Activated naive CD8-positive, alpha-beta T cell treated with anti-CD3 and anti-CD28 coated beads for 36 hours (primary cell): ENCODE measurements at places on chromosomes 7 and 10. TPM values are rescaled to one million over a fixed set of nuclear protein-coding genes. Genes with fewer than 3 reads are reported as not detected.

DNA sequence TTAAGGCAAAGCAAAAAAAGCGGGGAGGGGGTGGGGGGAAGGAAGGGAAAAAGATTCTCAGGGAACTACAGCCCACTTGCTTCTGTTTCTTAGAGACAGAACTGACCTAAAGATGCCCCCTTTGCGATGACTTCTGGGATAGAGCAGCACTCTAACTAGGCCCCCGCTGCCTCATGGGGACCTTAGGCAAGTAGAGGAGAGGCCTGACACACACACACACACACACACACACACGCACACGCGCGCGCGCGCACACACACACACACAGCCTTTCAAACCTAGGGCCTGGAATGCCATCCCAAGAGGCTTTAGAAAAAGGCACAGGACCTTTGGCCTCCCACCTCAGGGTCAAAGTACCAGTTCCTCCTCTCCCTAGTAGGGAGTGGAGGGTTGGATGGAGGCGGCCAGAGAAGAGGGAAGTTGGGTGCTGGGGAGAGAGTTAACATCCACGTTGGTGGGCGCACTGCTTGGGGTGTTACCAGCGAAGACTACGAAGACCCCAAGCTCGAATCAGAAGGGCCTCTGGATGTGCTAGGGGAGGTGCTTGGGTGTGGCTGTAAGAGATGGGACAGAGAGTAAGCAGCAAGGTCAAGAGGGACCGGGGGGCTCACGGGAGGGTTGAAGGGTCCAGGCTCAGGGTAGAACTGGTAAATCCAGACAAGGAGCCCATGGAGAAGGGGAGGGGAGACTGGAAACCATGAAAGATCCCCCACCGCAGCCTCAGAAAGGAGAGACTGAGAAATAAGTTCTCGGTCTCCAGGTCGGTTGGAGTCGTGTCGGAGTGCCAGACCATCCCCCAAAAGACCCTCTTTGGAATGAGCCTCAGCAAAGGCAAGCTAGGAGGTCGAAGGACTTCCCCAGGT, 1.2 kb upstream of the COL1A2 start:
- peaks cover 17% of the 10 kb centered on the region for H3K4me1 ChIP-seq
- H3K36me3 ChIP-seq, result no peaks in the 10 kb centered on the region
- H3K27ac ChIP-seq, result no peak overlapping the region

GRCh38 chr10:689121-689451, 382 bp downstream of the DIP2C start:
- H3K4me1 ChIP-seq, result peaks cover 2% of the 10 kb centered on the region
- no peak overlapping the region for H3K4me3 ChIP-seq
- H3K27ac ChIP-seq, result no peak overlapping the region
- H3K27me3 ChIP-seq, result peaks cover 62% of the 10 kb centered on the region

GRCh38 chr10:19328582-19328981, 280.0 kb downstream of the MALRD1 start:
- H3K4me1 ChIP-seq, result no peaks in the 10 kb centered on the region
- no peak for DNase-seq
- no peaks in the 10 kb centered on the region for H3K36me3 ChIP-seq
- H3K27ac ChIP-seq, result no peak overlapping the region
- H3K27me3 ChIP-seq, result no peaks in the 10 kb centered on the region
- H3K4me3 ChIP-seq, result no peak overlapping the region

- H3K27ac ChIP-seq, result no peak overlapping the region
- no peaks in the 10 kb centered on the region for H3K36me3 ChIP-seq
- H3K4me1 ChIP-seq, result peaks cover 16% of the 10 kb centered on the region
- DNase-seq, result no peak
- H3K4me3 ChIP-seq, result no peak overlapping the region
Observed at GRCh38 chr7:7103343-7104313, 78.7 kb upstream of the C1GALT1 start.

Gene COX15
- 42.0 TPM for total RNA-seq

DNA sequence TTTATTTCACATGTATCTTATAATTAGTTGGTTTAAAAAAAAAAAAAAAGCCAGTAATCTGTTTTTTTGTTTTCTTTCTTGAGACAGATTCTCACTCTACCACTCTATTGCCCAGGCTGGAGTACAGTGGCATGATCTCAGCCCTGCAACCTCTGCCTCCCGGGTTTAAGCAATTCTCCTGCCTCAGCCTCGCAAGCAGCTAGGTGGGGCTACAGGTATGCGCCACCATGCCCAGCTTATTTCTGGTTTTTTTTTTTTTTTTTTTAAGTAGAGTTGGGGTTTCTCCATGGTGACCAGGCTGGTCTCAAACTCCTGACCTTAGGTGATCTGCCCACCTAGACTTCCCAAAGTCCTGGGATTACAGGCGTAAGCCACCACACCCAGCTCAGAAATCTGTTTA, 34.1 kb upstream of the CAPZA2 start:
- no peak overlapping the region for H3K4me3 ChIP-seq
- H3K4me1 ChIP-seq, result peaks cover 2% of the 10 kb centered on the region
- DNase-seq, result no peak
- no peaks in the 10 kb centered on the region for H3K36me3 ChIP-seq

DNA sequence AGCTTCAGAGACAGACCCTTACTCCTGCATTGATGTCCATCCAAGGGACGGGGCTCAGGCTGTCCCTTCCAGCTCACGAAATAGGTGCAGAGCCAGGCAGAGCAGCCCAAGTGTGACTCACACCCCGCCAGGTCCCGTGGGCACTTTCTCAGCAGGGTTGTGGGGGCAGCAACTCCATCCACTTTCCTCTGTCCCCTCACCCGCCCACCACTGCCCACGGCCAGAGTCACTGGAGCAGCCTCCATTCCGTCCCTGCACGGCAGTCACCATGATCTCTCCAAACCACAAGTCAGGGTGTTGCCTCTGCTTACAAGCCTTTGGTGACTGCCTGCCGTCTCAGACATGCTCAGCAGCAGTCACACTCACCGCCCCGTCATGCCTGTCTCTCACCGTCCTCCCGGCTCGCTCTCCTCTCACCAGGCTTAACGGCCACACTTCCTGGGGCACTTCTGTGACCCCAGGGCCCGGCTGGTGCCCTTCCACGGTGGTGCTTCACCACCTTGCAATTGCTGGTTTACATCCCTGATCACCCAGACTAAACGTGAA, 39.3 kb downstream of the CALML3 start:
- H3K4me3 ChIP-seq, result peak overlapping the region; percentile 71
- peak; percentile 26 for DNase-seq
- H3K4me1 ChIP-seq, result peaks cover 26% of the 10 kb centered on the region

DNA sequence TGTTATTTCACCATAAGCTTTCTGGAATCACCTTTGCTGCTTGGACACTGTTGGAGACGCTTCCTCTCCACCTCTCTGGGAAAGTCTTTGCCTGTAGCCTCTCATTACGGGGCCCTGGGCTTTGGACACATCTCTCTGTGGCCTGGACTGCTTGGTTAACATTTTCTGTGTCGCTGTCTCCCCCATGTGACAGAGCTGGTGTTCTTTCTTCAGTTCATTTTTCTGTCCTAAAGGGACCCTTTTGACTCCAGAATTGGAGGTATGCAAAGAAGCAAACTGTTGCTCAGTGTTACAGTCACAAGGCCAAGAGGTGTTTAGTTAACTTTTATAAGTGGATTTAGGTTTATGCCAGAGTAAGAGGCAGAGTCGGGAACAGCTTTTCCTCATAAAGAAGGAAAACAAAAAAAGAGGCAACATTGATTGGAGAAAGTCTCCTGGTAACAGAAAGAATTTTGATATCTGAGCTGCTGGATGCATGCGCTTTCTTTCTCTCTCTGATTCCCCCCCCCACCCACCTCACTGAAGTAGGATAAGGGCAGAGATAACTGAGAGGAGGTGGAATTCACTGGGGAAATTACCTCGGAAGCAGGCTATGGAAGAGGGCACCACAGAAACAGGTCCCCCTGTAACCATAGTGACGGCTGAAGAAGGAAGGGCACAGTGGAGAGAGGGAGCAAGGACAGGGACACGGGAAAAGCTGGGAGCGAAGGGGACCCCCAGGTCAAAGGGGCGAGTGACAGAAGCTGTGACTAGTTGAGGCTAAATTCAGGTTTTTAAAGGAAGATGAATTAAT, 57.8 kb downstream of the LGI1 start:
- no peak overlapping the region for H3K4me3 ChIP-seq
- peaks cover 42% of the 10 kb centered on the region for H3K27me3 ChIP-seq
- H3K36me3 ChIP-seq, result no peaks in the 10 kb centered on the region
- DNase-seq, result no peak
- no peak overlapping the region for H3K27ac ChIP-seq
- no peaks in the 10 kb centered on the region for H3K4me1 ChIP-seq

DNA sequence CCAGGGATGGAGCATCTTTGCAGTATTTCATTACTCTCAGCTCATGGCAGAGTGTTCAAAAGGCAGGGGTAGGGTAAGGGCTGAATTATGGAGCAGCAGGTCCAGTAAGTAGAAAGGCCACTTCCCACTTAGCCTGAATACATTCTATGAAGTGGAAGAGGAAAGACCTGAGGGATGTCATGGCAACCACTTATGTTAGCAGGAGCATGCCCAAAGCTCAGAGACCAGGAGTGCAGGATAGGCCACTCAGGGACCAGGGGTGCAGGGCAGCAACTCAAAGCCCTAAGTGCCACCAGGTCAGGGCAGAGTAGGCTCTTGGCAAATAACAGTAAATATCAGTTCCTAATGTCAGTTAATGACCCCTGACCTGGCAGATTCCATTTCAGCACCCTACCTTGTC, 3.6 kb downstream of the SRI start:
- no peaks in the 10 kb centered on the region for H3K27me3 ChIP-seq
- peaks cover 34% of the 10 kb centered on the region for H3K36me3 ChIP-seq
- no peak overlapping the region for H3K27ac ChIP-seq
- DNase-seq, result no peak
- H3K4me1 ChIP-seq, result peaks cover 38% of the 10 kb centered on the region
- H3K4me3 ChIP-seq, result no peak overlapping the region

DNA sequence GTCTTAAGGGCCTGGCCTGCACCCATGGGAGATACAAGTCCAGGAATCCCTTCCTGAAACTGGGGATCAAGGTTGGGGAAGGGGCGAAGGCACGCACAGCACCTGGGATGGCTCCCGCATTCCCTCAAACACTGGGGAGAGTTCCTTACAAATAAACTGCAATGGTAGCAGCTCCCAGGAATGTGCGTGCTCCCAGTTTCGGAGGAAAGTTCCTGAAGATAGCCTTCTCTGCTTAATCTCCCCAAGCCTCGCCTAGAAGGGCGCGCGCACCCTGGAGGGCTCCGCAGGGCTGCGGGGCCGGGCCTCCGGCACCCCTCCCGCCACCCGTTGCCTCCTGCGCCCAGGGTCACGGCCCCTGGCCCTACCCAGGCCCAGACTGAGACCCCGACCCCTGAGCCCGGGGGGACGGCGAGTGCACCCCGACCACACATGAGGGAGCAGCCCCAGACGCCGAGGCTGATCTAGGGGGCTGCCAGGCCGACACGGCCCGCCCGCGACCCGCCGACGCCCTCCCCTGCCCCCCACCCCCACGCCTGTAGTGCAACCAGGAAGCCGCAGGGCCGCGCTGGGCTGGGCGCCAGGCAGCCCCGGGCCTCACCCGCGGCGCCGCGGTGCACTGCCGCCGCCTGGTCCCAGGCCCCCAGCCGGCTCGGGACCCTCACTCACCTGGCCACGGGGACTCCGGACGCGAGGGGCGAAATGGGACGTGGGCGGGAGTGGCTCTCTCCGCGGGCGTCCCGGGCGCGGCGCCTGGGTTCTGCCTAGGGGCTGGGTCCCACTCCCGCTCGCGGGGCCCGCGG, 460 bp downstream of the ANXA11 start:
- DNase-seq, result peak; percentile 49
- H3K27ac ChIP-seq, result peak overlapping the region; percentile 85
- H3K27me3 ChIP-seq, result peaks cover 4% of the 10 kb centered on the region
- peak overlapping the region; percentile 94 for H3K4me3 ChIP-seq
- peaks cover 23% of the 10 kb centered on the region for H3K36me3 ChIP-seq

GRCh38 chr10:92756201-92757065, 66.7 kb downstream of the HHEX start:
- no peaks in the 10 kb centered on the region for H3K36me3 ChIP-seq
- no peak for DNase-seq
- no peak overlapping the region for H3K4me3 ChIP-seq
- no peaks in the 10 kb centered on the region for H3K27me3 ChIP-seq
- no peak overlapping the region for H3K27ac ChIP-seq

DNA sequence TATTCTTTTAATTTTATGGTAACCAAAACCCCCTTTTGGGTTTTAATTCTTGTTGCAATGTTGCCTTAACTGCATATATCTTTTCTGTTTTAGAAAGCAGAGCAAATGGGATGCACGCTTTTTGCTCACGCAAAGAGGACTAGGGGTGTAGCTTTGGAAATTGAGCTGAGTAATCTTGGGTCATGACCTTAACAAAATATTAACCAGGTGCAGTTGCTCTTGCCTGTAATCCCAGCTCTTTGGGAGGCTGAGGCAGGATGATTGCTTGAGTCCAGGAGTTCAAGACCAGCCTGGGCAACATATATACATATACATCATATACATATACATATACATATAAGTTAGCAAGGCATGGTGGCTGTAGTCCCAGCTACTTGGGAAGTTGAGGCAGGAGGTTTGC, 172.9 kb upstream of the BMPER start:
- peaks cover 5% of the 10 kb centered on the region for H3K36me3 ChIP-seq
- no peak overlapping the region for H3K4me3 ChIP-seq
- no peaks in the 10 kb centered on the region for H3K4me1 ChIP-seq
- no peaks in the 10 kb centered on the region for H3K27me3 ChIP-seq
- no peak for DNase-seq

Gene MICU1
- total RNA-seq, result 29.4 TPM

GRCh38 chr10:111103196-111103840, 26.5 kb downstream of the ADRA2A start:
- H3K4me1 ChIP-seq, result no peaks in the 10 kb centered on the region
- H3K27me3 ChIP-seq, result peaks cover 9% of the 10 kb centered on the region
- no peaks in the 10 kb centered on the region for H3K36me3 ChIP-seq
- H3K27ac ChIP-seq, result no peak overlapping the region
- no peak for DNase-seq

Gene SORCS3
- not detected for total RNA-seq

Gene COL1A2
- 0.30 TPM for total RNA-seq
